Kidney (tissue), 22 donors: ENCODE measurements at places on chromosomes 1 and 21. TPM values are rescaled to one million over a fixed set of nuclear protein-coding genes. Genes with fewer than 3 reads are reported as not detected.

The PLA2G5 gene
- 0.47 TPM for total RNA-seq

The MIB2 gene
- total RNA-seq = 61.6 TPM

The SMCP gene
- not detected for total RNA-seq

The DCST2 gene
- 1.4 TPM for total RNA-seq

The GNG12 gene
- 89.3 TPM for total RNA-seq

The PODN gene
- 8.1 TPM for total RNA-seq

The ECM1 gene
- total RNA-seq = 9.2 TPM

The CHI3L2 gene
- total RNA-seq = 27.2 TPM

The STXBP3 gene
- 61.4 TPM for total RNA-seq

The LGR6 gene
- 4.1 TPM for total RNA-seq

The ELK4 gene
- total RNA-seq = 87.3 TPM

The LCA5L gene
- total RNA-seq = 4.3 TPM

DNA sequence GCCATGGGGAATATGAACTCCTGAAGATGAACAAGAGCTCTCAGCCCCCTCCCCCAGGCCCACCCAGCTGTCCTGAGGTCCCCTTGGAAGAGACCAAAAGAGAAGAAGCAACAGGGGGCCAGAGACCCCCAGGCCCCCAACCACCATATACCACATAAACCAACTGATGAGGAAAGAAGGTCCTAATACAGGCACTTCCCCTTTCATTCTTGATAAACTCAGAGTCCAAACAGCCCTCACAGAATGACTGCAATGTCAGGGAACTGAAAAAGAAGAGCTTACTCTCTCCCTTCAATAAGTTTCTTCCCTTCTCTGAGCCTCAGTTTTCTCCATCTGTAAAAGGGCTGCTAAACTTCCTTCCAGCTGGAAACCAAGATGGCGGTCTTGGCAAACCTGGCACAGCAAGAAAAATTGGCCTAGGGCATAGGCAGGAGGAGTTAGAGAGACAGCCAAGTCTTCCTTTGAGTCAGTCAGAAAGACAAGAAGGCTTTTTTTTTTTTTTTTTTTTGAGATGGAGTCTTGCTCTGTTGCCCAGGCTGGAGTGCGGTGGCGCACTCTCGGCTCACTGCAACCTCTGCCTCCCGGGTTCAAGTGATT is 90.5 kb downstream of the VWA5B1 start:
- DNase-seq = no peak

- DNase-seq = no peak
Measured at GRCh38 chr21:25375675-25376074, 231.6 kb downstream of the MRPL39 start.

GRCh38 chr1:162755306-162755705 is 35.2 kb upstream of the HSD17B7 start:
- DNase-seq = no peak

DNA sequence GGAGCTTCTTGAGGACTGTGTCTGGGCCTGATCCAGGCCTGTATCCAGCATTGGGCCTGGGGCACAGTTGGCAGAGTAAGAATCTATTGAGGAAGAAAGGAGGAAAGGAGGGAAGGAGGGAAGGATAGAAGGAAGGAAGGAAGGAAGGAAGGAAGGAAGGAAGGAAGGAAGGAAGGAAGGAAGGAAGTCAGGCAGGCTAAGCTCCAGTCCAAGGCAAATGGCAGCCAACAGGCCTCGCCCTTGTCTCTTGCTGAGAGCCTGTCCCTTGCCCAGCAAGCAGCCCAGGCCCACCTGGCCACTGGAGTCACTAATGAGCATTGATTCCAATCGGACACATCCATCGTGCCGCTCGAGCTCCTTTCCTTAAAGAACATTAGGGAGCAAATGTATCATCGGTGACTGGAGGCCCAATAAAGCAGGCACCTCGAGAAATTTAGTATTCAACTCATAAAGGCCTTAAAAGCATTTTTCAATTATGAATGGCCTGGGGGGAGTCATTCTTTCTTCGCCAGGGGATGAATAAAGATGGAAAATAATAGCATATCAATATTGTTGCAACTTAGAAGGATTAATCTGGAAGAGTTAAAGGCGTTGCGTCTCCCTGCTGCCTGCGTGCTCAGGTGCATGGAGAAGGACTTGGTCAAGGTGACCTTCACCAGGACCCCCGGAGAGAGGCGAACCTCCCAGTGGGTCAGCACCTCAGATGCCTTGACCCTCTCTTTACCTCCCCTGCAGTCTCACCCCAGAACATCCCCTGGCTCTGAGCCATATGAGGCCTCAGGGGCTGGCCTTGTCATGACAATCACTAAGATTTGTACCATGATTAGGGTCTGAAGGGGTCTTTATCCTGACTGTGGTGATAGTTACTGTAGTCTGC is 144.5 kb upstream of the RUNX3 start:
- no peak for DNase-seq

GRCh38 chr1:218501161-218501560 is 156.0 kb downstream of the TGFB2 start:
- DNase-seq = no peak

GRCh38 chr1:45493116-45493697 is 2.2 kb upstream of the TESK2 start:
- peak; percentile 73 for DNase-seq

DNA sequence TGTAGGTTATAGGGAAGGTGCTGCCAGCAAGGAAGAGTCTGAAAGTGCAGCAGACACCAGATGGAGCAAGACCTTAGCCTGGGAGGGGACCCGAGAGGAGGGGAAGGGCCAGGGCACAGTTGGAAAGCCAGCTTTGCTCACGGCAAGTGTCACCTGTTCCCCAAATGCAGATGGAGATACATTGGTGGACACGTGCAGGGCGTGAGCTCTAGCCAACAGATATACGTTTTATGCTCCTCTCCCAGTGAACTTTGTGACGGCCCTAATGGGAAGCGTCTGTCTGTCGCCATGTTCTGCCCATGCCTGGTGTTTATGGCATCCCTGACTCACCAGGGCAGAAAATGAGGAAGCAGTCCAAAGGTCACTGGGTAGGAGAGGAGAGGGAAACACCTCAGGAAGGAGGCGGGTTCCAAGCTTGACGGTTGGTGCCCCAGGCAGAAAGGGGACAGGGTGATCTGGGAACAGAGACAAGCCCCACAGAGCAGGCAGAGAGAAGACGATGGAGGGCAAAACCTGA is 7.6 kb downstream of the GPA33 start:
- DNase-seq = no peak

DNA sequence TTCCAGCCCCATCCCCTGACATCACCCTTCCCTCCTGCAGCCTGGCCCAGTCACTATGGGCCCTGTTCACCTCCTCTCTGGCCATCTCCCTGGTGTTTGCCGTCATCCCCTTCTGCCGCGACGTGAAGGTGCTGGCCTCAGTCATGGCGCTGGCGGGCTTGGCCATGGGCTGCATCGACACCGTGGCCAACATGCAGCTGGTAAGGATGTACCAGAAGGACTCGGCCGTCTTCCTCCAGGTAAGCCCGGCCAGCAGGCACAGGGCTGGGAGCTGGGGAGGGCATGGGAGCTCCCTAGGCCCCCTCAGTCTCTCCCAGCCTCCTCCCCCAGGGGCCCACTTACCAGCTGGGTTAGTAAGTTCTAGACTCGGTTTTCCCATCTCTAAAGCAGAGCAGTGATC is 52.1 kb downstream of the ELK4 start:
- peak; percentile 26 for DNase-seq

- no peak for DNase-seq
Measured at GRCh38 chr1:93822730-93823425, 56.1 kb downstream of the DNTTIP2 start.

GRCh38 chr1:90277270-90277669 is 282.4 kb downstream of the ZNF326 start:
- no peak for DNase-seq

- DNase-seq = no peak
Measured at GRCh38 chr1:21298981-21299391, 8.7 kb upstream of the ECE1 start.

GRCh38 chr1:33388805-33389771 is 41.8 kb downstream of the PHC2 start:
- DNase-seq = no peak

GRCh38 chr1:114178936-114179335 is 25.3 kb upstream of the SYT6 start:
- DNase-seq = no peak

GRCh38 chr1:67722292-67722944 is 37.4 kb downstream of the GADD45A start:
- no peak for DNase-seq

GRCh38 chr1:230661976-230662375 is 19.7 kb downstream of the COG2 start:
- DNase-seq = no peak

- DNase-seq = no peak
Measured at GRCh38 chr1:183093786-183094298, 70.6 kb downstream of the LAMC1 start.

GRCh38 chr1:234096161-234096770 is 191.8 kb downstream of the SLC35F3 start:
- no peak for DNase-seq

- no peak for DNase-seq
Measured at GRCh38 chr1:65063025-65063424, 85.0 kb upstream of the AK4 start.

DNA sequence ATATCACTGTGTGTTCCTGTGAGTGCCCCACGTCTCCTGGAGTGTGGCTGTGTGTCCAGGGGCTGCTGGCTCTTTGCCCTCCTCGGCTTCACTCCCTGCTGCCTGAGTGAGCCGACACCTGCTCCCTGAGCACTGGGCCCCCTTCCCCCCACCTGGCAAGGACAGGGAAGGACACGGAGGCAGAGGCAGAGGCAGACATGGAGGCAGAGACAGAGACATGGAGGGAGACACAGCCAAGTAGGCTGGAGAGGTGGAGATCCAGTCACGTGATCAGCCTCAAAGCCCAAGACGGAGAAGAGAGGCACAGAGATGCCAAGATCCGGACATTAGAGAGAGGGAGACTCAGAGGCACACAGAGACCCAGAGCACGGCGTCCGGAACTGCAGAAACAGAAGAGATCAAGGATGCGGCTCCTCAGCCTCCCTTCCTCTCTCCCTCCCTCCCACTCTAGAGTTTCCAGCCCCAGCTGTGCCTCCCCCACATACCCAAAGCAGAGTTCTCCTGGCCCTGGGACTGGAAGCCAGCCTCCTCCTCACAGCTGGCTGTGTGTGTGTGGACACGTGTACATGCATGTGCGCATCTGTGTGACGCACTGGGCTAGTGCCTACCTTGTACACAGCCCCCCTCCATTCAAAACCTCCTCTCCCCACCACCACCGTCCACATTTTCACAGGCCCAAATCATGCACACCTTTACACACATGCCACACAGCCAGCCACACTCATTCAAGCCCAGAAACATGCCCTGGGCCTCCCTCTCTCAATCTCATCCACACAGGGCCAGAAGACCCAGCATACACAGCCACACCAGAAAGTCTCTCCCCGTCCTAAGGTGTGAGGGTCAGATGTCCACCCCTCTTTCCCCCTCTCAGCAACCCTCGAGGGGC is 39.1 kb upstream of the WASF2 start:
- DNase-seq = peak; percentile 96

DNA sequence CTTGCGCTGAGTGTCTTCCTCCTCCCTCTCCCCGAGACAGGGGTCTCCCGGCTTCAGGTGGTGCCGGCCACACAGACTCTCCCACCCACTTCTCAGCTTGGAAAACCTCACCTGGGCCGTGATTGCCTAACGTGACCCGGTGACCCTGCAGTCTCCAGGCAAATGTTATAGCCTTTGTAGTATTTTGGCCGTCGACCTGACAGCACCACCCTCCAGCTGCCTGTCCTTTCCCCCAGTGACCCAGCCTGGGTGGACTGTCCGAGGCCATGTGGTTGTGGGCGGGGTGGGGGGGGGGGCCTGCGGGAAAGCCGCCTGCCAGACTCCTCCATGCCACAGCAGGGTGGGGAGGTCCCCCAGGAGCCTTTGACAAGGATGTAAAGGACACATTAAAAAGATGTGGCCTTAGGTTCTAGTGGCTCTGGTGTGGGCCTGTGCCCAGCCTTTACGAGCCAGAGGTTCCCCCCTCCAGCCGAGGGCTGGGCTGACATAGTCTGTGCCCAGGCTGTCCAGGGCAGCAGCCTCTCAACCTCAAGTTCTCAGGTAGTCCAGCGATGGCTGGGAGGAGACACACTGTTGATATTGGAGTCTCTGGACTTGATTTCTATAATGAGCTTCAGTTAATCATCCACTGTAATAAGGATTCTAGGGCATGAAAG is 8.1 kb downstream of the TOR3A start:
- no peak for DNase-seq

GRCh38 chr1:230263568-230264195 is 162.4 kb downstream of the PGBD5 start:
- no peak for DNase-seq

GRCh38 chr1:173426057-173426456 is 51.1 kb upstream of the PRDX6 start:
- DNase-seq = no peak

GRCh38 chr1:204837440-204838084 is 33.1 kb upstream of the NFASC start:
- peak; percentile 88 for DNase-seq

- peak; percentile 60 for DNase-seq
Measured at GRCh38 chr1:99004861-99005442, at the start of gene PLPPR5. Gene PLPPR5, minus strand, starts transcription at chr1:99004861. Its CDS starts 190 bp downstream, at chr1:99004671.

DNA sequence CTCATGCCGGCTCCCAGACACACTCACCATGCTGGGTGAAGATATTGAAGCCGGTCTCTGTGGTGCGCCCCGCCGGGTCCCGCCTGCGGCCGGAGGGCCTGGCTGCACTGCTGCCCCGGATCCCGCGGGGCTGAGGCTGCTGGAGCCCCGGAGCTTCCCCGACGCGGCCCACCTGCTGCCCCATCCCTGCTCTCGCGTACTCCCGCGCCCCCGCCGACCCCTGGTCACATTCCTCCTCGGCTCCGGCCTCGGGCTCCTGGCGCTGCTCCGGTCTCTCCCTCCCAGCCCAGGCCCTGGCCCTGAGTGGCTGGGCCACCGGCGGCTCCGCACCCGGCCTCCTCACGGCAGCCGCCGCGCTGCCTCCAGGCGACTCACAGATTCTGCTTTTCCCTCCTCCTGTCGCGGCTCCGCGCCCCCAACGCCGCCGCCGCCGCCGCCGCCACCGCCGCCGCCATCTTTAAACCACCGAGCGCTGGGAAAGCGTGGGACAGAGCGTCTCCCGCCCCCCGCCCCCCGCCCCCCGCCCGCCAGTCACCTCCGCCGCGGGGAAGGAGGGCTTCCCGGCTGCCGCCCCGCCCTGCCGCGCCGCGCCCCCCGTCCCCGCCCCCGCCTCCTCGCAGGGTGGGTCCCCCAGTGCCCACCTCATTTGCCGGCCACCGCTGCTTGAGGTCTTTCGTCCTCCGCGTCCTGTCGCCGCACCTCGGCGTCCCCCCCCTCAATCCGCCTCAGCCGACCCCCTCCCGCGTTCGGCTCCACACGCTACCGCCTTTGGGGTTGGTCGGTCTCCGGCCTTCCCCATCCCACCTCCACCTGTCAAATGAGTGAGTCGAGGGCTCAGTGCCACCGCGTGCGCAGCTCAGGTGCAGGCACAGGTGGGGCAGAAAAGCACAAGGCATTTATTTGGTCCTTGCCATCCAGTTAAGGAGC is at the start of gene ABL2:
ABL2 (minus strand) TSS at position 464 of the 927 bp plus-strand sequence; CDS start at position 184, 280 bp downstream.
- peak; percentile 80 for DNase-seq

DNA sequence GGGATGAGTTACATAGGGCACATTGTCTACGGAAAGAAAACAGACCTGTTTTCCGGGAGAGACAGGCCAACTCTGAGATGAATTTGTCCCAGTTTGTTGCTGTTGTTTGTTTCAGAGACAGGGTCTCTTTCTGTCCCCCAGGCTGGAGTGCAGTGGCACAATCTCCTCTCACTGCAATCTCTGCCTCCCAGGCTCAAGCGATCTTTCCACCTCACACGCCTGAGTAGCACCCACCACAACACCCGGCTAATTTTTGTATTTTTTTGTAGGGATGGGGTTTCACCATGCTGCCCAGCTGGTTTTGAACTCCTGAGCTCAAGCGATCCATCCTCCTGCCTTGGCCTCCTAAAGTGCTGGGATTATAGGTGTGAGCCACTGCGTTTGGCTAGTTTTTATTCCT is 125.5 kb upstream of the ERRFI1 start:
- DNase-seq = no peak
